Mucosa of descending colon (tissue), 3 donors: ENCODE measurements at places on chromosomes 3 and 15. TPM values are rescaled to one million over a fixed set of nuclear protein-coding genes. Genes with fewer than 3 reads are reported as not detected.

DNA sequence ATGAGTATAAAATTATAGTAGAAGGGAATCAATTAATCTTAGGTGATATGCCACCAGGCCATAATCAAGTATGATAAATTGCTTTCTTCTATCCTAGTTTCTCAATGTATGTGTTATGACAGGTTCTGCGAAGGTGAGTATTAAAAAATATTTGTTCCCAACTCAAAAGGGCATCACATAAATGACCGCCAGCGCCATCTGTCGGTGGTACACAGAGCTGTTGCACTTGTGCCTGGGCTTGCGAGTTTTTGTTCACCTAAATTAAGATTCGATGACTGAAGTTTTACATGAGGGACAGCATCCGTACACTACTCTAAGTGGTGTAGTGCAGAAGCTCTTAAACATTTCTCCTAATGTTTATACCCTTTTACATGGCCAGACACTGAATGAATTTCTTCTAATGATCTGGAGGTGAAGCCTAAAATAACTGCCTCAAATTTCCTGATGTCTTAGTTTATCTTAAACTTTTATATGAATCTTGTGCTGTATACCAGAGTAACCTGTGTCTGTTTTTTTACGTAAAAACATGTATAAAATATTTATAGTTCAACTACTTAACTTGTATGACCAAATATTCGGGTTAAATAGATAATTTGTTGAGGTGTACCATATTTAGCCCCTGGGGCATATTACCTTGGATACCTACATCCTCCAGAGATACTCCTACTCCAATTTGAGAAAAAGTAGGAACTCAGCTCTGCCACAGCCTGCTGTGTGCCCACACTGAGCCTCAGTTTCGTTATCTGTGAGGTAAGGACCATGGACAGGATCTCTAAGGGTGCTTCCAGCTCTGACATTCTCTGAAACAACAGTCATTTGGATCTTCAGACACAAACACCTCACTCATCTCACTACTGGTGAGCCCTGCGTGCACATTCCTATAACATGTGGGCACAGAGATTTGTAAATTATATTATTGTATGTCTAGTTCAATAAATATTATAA is 365.6 kb downstream of the MAGI1 start:
- peak; percentile 64 for DNase-seq

- no peak for DNase-seq
These were observed 128.2 kb downstream of the SCAPER start for GRCh38 chr15:76776969-76777368.

- DNase-seq, result peak; percentile 80
These were observed 518.4 kb downstream of the FOXP1 start for GRCh38 chr3:71064956-71065763.

DNA sequence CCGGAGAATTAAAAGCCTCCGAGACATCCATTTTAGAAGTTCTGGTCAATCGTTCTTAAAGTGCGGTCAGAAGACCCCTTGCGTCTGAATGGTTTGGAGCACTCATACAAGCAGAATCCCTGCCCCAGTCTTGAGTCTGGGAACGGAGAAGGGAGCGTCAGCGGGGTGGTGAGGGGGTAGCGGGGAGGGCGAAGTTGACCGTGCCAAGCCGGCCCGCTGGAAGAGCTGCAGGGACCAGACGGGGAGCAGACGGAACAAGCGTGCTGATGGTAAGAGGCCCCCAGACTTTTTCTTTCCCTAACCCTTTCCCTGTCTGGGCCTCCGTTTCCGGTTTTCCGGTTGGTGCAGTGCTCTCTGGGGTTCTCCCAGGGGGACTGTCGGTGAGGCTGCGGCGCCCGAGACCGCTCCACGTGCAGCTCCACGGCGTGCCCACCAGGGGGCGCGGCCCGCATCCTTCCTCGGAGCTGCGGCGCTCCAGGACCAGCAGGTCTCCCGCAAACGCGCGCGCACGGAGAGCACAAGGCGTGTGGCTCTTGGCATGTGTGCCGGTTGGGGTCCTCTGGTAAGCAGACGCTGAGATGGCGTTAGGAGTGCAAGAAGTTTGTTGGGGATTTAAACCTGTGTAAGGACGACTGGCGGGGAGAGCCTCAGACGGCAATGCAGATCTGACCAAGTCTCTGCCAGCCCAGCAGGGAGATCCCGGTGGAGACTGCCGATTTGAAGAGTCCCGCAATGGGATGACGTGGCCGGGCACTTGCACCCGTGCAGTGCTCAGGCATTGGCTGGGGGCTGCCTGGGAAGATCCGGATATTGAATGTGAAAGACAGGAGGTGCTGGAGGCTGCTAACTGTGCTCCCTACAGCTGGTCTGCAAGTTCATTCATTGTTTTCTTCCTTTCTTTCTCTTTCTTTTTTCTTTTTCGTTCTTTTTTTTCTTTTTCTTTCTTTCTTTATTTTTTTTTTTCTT is 19.2 kb upstream of the CORO2B start:
- peak; percentile 77 for DNase-seq

The DUOX1 gene
- total RNA-seq, result 0.43 TPM
